ENCODE measurements at places on chromosomes 2 and 18. TPM values are rescaled to one million over a fixed set of nuclear protein-coding genes. Genes with fewer than 3 reads are reported as not detected.

Gene DNAH7
- polyA plus RNA-seq: 2.8 TPM

DNA sequence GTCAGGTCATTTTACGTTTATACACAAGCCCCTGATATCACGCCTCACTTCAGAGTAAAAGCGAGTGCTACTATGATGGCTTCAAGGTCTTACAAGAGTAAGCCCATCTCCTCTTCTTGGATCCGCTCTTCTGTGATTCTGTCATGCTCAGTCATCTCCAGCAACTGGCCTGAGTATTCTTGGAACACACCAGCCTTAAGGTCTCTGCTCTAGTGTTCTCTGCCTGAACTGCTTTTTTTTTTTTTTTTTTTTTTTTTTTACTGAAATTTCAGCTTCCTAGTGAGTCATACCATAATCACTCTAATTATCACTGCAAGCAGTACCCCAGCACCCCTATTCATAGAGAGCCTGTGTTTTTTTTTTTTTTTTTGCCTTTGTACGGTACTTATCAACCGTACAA lies 1228.9 kb downstream of the CNTNAP5 start:
- DNase-seq: no peak

Gene TCF23
- not detected for polyA plus RNA-seq

Gene ACMSD
- 3.4 TPM for polyA plus RNA-seq

DNA sequence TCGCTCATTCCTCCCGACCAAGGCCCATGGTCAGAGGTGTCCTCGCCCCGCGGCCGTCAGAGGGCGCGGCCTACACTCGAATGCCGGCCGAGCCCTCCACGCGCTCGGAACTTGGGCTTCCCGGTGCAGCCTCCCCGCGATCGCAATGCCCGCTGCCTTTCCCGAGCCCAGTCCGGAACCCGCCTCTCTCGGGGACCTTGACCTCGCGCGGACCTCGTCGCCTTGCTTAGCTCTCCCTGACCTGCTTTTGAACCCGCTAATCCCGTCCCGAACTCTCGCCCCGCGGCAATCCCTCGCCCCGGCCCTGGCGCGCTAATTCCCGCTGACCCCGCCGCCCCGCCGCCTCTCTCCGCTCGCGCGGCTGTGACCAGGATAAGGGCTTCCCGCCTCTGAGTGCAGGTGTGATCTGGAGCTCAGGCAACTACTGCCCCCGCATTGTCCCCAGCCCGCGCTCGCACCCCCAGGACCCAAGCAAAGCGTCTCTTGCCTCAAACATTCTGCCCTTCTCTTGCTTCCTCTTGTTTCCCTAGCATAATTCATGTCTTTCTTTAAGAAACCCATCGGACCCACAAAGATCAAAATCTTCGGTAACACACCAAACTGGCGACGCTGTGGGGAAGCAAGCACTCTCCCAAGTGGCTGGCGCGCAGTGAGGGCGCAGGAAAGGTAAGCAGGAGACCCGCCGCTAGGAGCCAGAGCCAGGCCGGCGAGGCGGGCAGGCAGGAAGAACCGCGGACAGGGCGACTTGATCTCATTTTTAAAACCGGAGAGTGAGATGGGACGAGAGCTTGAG lies 46.6 kb upstream of the ATP6V1B1 start:
- no peak for DNase-seq

GRCh38 chr2:22950431-22950830 lies 434.5 kb upstream of the KLHL29 start:
- no peak for DNase-seq

Gene AQP12A
- 744 TPM for polyA plus RNA-seq

DNA sequence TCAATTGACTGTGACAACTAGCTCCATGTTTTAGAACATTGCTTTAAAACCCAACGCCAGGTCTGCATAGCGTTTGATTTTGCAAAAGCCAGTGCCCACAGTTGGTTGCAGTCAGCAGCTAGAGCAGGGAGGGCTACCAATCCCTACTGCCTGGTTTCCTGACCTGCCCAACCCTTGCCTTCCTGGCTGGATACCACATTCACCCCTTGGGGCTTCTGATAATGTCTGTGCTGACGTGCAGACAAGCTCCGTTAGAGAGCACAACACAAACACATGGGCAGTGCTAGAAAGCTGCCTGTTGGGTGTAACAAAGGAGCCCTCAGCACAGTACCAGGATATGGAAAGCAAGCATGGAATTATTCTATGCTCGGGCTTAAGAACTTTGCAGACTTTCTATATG lies 71.4 kb upstream of the THSD7B start:
- DNase-seq: no peak
